G401 (cell line): ENCODE measurements at places on chromosomes 3 and 15.

DNA sequence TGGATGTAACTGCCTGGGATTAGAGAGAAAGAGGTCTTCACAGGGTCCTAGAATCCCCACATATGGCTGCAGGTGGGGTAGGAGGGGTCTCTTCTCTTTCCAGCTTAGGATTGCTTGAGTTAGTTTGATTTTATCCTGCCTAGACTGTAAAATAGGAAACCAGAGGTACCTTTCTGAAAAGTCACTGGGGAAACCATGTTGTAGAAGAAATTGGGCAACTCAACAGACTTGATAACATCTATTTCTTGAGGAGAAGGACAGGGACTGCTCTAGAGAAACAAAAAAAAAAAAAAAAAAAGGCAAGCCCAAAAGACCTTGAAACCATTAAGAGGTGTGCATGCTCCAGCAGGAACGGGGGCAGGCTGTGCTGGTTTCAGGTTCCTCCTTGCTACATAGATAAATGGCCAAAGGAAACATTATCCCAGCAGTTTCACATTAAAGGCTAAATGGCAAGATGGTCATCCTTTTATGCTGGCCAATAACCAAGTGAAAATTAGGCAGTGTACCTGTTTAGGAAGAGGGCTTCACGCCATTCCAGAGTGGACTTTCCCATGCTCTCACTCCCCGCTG, 116.1 kb downstream of the ALDH1A2 start:
- no peak for DNase-seq

DNA sequence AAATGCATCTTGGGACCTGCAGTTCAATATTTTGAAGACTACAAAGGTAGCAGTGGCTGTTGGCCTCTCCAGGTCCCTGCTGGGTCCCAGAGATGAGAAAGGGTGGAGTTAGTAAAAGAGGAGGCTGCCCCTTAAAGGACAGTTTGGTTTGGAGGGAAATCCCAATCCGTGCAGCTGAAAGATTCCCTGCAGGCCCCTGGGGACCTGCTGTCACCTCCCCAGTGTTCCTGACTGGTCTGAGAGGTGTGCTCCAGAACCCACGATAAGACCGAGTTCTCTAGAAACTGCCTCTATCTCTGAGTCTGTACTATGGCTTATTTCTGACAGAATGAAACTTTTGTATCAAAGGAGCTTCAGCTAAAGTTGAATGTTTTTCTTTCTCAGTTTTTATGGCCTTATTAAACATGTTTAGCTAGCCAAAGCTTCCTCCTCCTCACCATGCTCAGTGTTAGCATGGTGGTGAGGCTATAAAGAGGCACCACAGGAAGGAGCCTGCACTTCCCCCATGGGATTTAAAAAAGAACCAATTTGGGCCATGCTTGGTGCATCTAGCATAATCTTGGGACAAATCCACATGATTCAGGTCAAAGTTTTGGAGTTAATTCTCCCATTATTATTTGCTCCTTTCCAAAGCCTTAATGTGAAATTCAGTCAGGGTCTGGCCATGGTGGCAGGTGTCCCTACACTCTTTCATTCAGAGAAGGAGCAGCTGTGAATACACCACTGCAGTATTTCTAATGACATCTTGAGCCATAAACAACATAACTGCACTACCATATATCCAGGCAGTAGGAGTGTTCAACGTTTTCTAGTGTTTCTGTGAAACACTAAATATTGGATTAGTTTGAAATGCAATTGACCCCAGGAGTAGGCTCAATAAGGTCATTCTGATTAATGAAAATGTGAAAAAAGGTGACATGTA, 74.4 kb downstream of the ATP1B3 start:
- no peak for DNase-seq

DNA sequence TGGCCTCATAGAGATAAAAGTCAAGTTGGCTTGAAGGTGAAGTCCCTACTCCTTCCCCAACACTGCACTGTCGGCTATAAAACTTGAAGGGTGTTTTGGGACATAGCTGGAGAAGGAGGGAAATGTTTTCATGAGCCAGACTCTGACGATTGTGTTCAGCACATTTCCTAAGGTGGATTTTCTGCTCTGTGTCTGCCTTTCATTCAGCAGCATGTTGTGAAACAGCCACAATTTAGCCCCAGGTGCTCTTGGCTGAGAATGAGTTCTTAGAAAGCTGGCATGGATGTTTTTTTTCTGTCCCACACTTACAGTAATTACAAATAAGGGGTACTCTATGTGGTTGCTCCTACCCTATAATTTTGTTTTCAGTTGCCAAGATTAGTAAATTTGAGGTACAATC, 492.4 kb downstream of the MCTP2 start:
- DNase-seq = no peak

DNA sequence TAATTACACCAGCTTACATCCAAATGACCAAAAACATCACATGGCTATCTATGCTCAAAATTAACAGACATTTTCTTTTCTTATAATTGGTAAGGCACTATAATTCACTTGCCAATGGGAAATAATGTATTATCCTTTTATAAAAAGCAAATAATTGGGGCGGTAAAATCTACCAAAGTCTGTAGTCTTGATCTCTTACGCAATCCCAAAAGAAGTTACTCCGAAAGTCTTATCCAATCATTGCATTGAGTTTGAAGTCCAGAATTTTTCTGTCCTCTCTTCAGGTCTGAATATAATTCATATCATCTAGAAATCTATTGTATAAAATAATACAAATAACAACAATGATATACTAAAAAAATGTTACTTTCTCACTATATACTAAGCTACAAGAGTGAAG, 273.3 kb upstream of the CADM2 start:
- DNase-seq = no peak

DNA sequence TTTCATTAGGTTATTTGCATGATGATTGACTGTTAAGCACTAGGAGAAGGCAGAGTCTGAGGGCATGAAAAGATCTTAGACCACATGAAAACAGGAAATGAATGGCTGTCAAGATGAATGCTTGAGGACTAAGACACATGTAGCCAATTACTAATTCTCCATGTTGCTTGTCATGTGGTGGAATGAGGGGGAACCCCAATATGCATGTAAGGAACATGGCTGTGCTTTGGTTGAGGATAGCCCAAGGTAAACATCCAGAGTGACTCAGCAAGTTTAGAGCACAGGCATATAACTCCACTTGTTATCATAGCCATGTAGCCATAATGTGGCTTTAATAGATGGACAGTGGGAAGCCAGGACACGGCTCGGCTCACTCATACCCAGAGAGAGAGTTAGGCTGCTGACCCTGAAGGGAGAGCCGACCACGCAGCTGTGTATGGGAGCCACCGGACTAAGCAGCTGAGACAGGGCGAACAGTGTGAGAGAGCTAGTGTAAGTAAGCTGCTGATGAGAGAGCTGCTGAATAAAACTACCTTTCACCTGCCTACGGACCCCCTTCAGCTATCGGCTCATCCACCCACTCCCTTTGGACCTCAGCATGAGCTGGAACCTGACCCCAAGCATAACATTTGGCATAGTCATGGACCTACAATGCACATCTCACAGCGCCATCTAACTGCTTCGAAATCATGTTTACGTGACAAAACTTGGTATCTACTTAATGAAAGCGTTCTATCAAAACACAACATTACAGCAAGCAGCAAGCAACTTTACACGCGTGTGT, 37.6 kb downstream of the ANO10 start:
- no peak for DNase-seq

- peak; percentile 76 for DNase-seq
These were observed 29.1 kb upstream of the SRGAP3 start for GRCh38 chr3:9278498-9278897.

- no peak for DNase-seq
These were observed 43.9 kb downstream of the RPL22L1 start for GRCh38 chr3:170826047-170826446.

DNA sequence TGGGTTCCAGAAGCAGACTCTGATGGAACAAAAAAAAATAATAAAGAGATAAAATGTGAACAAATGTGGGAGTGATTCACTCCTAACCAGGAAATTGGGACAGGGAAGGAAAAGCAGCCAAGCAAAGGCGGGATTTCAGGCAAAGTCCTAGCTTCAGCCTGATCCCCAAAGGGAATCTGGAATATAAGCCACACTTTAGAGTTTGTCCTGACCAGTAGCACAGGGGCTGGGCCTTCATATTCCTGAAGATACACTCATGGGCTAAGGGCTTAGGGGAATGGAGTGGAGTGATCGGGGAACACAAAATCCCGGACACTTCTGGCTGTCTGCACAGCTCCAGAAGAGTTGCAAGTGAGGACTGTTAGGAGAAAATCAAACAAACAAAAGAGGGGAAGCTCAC, 135.0 kb upstream of the COL8A1 start:
- no peak for DNase-seq

DNA sequence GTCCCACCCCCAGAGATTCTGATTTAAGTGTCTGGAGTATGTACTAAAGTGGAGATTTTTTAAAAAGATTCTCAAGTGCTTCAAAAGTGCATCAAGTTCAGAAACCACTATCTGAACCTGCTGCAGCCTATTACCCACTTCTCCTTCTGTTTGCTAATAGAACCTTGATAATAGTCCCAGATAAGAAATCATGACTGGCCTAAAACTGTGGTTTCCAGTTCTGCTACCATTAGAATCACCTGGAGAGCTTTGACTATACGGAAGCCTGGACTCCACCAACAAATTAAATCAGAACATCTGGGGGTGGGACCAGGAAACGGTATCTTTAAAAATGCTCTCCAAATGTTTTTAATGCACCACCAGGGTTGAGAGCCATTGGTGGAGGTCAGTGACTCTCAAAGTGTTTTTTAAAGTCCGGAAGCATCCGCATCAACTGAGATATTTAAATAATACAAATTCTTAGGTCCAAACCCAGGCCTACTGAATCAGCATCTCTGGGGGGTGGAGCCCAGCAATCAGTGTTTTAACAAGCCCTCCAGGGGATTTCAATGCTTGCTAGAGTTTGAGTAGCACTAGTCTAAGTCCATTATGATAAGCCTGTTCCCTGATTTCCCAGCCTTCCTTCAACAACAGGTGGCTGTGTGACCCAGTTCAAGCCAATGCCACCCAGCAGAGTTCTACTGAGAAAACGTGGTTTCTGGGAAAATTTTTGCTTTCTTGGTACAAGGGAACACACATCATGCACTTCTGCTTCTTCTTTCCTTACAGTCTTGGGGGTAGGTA, 45.4 kb upstream of the TIPARP start:
- no peak for DNase-seq

DNA sequence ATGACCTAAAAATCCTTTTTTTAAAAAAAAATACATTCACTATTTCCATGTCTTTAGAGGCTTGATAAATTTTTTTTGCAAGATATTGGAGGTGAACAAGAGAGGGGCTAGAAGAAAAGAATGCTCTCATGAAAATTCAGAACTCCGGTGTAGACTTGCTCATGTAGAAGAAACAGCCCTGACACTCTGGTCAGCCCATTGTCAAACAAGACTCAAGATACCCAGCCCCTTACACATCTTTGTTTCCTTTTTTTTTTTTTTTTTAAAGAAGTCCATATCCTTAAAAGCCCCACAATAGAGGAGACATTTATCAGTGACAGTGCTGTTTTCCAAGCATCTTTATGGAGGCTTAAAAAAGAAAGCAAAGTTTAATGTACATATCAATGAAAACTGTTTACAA, 196.8 kb upstream of the RORA start:
- no peak for DNase-seq

DNA sequence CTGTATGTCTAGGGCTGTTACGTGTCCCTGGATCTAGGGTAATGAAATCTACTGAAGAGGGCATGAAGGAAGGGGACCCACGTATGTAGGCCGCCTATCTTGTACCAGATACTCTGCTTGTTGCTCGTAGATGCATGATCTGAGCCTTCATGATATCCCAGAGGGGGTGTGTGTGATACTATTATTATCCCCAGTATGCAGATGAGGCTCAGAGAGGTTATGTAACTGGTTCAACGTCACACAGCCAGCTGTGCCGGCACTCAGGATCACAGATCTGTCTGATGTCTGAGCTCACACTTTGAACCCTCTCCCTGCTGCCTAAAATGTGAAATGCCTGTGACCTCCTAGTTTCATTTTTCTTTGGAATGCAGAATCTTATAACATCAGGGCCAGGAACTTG, 36.2 kb upstream of the SEC13 start:
- DNase-seq = no peak

DNA sequence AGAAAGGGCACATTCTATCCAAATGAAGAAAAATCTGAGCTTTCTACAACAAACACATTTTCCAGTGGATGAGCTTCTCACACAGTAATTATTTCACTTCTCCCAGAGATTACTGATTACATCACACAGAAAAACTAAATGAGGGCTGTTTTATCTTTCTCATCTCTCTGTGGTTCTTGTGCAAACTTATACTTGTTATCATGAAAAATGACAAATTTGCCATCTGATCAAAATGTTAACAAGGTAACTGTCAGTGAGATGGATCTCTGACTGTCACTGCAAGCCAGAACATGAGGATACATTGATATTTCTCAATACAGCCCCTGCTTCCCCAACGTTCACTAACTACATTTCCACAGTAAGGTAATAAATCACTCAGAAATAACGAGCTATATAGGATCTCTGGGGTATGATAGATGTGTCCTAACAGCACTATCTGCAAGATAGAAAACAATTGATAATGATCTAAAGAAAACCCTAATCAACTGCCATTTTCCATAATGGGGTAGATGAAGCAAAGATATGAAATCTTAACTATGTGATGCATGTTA, 829.3 kb upstream of the CFAP20DC start:
- DNase-seq = no peak

- no peak for DNase-seq
These were observed 299.6 kb upstream of the C2CD4B start for GRCh38 chr15:62464705-62465104.
